ENCODE measurements at places on chromosomes 2 and 18. TPM values are rescaled to one million over a fixed set of nuclear protein-coding genes. Genes with fewer than 3 reads are reported as not detected.

Gene WNT6
- not detected for total RNA-seq

Gene ZC3H15
- total RNA-seq = 63.8 TPM

Gene UGT1A10
- total RNA-seq = not detected

Gene TMEM169
- total RNA-seq = 0.26 TPM

Gene NOSTRIN
- 0.09 TPM for total RNA-seq

Gene RPRM
- 0.16 TPM for total RNA-seq

Gene ALKAL2
- total RNA-seq = not detected

Gene TANK
- 55.5 TPM for total RNA-seq

Gene PLEKHA3
- 2.5 TPM for total RNA-seq

Gene ADAM23
- 11.1 TPM for total RNA-seq

Gene ATRAID
- 241 TPM for total RNA-seq

Gene ERMN
- not detected for total RNA-seq

Gene IMP4
- 58.0 TPM for total RNA-seq

Gene REG1B
- not detected for total RNA-seq

Gene TMEM182
- total RNA-seq = 2.1 TPM

Gene C2orf76
- total RNA-seq = 11.7 TPM

Gene VIL1
- total RNA-seq = not detected
